Spleen (tissue), 13 donors: ENCODE measurements at places on chromosomes 4 and X. TPM values are rescaled to one million over a fixed set of nuclear protein-coding genes. Genes with fewer than 3 reads are reported as not detected.

DNA sequence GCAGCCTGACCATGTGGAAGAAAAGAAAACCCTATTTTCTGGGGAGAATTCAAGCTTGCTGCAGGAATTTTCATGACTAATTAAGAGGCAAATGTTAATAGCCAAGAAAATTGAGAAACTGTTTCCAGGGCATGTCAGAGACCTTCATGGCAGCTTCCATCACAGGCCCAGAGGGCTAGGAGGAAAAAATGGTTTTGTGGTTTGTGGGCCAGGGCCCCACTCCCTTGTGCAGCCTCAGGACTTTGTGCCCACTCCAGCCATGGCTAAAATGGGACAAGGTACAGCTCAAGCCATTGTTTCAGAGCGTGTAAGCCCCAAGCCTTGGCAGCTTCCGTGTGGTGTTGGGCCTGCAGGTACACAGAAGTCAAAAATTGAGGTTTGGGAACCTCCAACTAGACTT is 282.9 kb downstream of the DCAF12L2 start:
- DNase-seq, result no peak

GRCh38 chrX:69215161-69215875 is 50.1 kb upstream of the PJA1 start:
- DNase-seq, result no peak

GRCh38 chr4:4864443-4864939 is 5.0 kb downstream of the MSX1 start:
- DNase-seq, result peak; percentile 52

GRCh38 chr4:175443547-175443946 is 368.5 kb downstream of the GPM6A start:
- DNase-seq, result no peak

- DNase-seq, result no peak
Observed at GRCh38 chr4:40317916-40318658, 17.0 kb upstream of the CHRNA9 start.

DNA sequence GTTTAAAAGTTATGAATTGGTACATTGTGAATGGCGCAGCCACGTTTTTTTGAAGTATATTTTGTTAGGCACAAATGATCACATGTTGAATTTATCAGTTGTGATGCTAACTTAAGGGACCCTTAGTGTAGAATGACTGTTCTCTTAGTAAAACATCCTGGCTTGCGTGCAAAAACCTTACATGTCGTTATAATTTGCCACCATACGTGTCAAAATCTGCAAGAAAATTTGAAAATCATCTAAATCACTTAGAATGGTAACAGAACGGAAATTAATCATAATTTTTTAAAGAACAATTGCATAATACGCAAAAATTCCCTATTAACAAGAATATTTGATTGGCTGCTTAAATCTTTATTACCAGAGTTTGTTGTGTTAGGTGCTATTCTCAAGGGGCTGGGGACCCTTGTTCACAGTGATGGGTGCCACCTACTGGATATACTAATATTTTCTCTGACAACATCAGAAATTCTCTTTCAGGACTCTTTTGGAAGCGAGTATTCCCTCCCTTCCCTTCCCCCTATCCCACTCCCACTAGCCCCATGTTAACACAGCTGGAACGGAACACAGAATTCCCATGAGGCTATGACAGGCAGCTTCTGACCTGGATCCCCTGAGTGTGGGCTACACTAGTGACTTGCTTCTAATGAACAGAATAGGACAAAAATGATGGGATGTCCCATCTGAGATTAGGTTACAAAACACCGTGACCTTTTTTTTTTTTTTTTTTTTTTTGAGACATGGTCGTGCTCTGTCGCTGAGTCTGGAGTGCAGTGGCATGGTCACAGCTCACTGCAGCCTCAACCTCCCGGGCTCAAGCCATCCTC is 71.8 kb downstream of the SUPT20HL2 start:
- DNase-seq, result no peak

DNA sequence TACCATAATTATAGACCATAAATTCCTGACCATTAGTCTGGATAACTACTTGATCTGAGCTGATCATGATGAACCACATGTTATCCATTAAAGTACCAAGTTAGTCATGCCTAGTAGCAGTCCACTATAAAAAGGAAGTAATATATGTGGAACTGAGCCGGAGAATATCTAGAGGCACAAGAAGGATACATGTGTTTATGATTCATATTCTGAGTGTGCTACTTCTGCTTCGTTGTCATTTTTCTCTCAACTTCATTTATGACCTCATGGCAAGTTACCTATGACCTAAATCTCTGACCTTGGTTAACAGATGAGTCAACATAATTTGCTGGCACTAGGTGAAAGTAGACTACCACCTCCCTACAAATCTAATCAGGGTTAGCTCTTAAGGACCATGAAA is 56.5 kb upstream of the ANKRD17 start:
- no peak for DNase-seq

- no peak for DNase-seq
Observed at GRCh38 chr4:70583952-70584834, 7.9 kb upstream of the AMBN start.

GRCh38 chr4:105944540-105944939 is 49.3 kb downstream of the NPNT start:
- no peak for DNase-seq

- no peak for DNase-seq
Observed at GRCh38 chrX:136588036-136588435, 56.0 kb downstream of the VGLL1 start.

GRCh38 chr4:1055721-1056590 is 44.5 kb downstream of the FGFRL1 start:
- DNase-seq, result peak; percentile 96

- no peak for DNase-seq
Observed at GRCh38 chrX:109732017-109732801, 848 bp downstream of the ACSL4 start.

- no peak for DNase-seq
Observed at GRCh38 chr4:45946699-45947098, 177.2 kb downstream of the GABRG1 start.

Gene PLAC1
- total RNA-seq, result not detected

Gene FRAS1
- total RNA-seq, result 1.4 TPM

Gene NALF2
- total RNA-seq, result 2.4 TPM

Gene IQSEC2
- 13.6 TPM for total RNA-seq

Gene S100P
- total RNA-seq, result 106 TPM

Gene SASH3
- total RNA-seq, result 147 TPM

Gene UGT8
- total RNA-seq, result 4.7 TPM

Gene CSN2
- total RNA-seq, result not detected
